ENCODE measurements at places on chromosomes 16 and 17. TPM values are rescaled to one million over a fixed set of nuclear protein-coding genes. Genes with fewer than 3 reads are reported as not detected.

CCL3 gene
- 6.2 TPM for polyA plus RNA-seq

RGS11 gene
- 3.0 TPM for polyA plus RNA-seq

SGSH gene
- 19.8 TPM for polyA plus RNA-seq

ACSM3 gene
- 41.1 TPM for polyA plus RNA-seq

Measured in testis (tissue), 5 donors.